ENCODE measurements at places on chromosomes 3 and 15. TPM values are rescaled to one million over a fixed set of nuclear protein-coding genes. Genes with fewer than 3 reads are reported as not detected.

CELF6 gene
- 23.9 TPM for total RNA-seq

OR5K2 gene
- not detected for total RNA-seq

SYNPR gene
- 21.0 TPM for total RNA-seq

ECE2 gene
- total RNA-seq = 2.0 TPM

SEC61A1 gene
- total RNA-seq = 138 TPM

CLDN11 gene
- 16.8 TPM for total RNA-seq

CHRNA7 gene
- 6.1 TPM for total RNA-seq

PCOLCE2 gene
- 14.8 TPM for total RNA-seq

SPG21 gene
- total RNA-seq = 77.7 TPM

CLDN16 gene
- 0.16 TPM for total RNA-seq

AADACL2 gene
- total RNA-seq = 1.3 TPM

HYKK gene
- 11.1 TPM for total RNA-seq

RETNLB gene
- not detected for total RNA-seq

CTXN2 gene
- total RNA-seq = not detected

C3orf18 gene
- total RNA-seq = 22.7 TPM

RAB6B gene
- 38.7 TPM for total RNA-seq

CSPG5 gene
- total RNA-seq = 81.9 TPM

APOD gene
- total RNA-seq = 23.9 TPM

NLGN1 gene
- total RNA-seq = 74.2 TPM

BLM gene
- total RNA-seq = 5.5 TPM

VGLL3 gene
- total RNA-seq = 20.8 TPM

PLSCR2 gene
- not detected for total RNA-seq

PLSCR5 gene
- not detected for total RNA-seq

NOX5 gene
- 0.55 TPM for total RNA-seq

KNG1 gene
- total RNA-seq = not detected

CPNE9 gene
- total RNA-seq = 3.8 TPM

CILP gene
- 9.2 TPM for total RNA-seq

CSTA gene
- total RNA-seq = not detected

SLC24A5 gene
- 22.1 TPM for total RNA-seq
